CD4-positive, alpha-beta T cell treated with Interleukin-21 for 1 hour (primary cell): ENCODE measurements at places on chromosomes 16 and 17.
A peak's percentile ranks its signal among the peaks of the same experiment; 100 is the strongest.

DNA sequence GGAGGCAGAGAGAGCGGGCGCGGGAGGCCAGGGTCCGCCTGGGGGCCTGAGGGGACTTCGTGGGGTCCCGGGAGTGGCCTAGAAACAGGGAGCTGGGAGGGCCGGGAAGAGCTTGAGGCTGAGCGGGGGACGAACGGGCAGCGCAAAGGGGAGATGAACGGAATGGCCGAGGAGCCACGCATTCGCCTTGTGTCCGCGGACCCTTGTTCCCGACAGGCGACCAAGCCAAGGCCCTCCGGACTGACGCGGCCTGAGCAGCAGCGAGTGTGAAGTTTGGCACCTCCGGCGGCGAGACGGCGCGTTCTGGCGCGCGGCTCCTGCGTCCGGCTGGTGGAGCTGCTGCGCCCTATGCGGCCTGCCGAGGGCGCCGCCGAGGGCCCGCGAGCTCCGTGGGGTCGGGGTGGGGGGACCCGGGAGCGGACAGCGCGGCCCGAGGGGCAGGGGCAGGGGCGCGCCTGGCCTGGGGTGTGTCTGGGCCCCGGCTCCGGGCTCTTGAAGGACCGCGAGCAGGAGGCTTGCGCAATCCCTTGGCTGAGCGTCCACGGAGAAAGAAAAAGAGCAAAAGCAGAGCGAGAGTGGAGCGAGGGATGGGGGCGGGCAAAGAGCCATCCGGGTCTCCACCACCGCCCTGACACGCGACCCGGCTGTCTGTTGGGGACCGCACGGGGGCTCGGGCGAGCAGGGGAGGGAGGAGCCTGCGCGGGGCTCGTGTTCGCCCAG is 1.2 kb upstream of the CBX4 start:
- peak; percentile 32 for DNase-seq

DNA sequence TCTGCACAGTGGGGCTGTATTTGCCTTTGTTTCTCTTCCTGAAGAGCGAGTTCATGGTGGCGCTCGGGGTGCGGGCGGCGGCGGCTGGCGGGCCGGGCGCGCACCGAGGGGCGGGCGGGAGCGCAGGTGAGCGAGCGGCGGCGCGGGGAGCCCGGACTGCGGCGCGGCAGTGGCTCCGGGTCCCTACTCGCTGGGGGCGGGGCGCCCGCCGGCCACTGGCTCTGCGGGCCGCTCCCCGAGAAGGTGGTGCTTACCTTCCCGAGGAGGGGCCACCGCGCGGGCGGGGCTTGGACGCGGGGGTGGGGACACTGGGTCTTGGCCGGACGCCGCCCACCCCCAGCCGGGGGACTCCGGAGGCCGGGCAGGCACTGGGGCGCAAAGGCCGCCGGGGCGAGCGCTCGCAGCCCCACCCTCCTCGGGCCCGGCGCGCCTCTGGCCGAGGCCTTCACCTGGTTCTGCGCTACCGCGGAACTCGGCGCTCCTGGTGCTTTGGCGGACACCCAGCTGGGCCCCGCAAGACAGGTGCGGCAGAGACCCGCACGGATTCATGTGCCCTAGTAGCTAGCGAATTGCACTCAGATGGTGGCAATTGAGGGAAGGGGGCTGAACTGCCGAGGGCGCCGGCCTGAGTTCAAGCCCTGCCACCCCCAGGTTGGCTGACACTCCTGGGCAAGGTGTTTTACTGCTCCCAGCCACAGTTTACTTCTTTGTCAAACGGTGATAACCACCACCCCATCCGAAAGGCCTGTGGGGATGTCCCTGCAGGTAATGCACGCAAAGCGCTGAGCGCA is at the start of gene PPL:
Gene PPL, minus strand, starts transcription at position 158 of the 791 bp plus-strand sequence. Its CDS starts 103 bp downstream, at position 55.
- no peak for DNase-seq

GRCh38 chr16:70805787-70806186 is 4.8 kb upstream of the VAC14 start:
- DNase-seq: no peak

DNA sequence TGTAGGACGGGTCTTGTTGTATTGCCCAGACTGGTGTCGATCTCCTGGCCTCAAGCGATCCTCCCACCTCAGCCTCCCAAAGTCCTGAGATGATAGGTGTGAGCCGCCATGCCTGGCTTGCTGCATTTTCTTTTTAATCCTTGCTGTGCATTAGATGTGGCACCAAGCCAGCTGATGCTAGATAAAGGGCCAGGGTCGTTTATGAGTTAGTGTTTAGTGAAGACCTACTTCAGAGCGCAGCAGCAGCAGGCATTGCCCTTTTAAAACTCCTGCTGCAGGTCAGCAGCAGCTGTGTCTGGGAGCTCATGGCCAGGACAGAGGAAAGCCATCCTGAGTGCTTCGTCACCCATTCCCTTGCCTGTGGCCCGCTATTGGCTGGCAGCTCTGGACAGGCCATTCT is 237.3 kb downstream of the CCDC182 start:
- no peak for DNase-seq

GRCh38 chr16:65172356-65172755 is 50.5 kb upstream of the CDH11 start:
- DNase-seq: no peak

DNA sequence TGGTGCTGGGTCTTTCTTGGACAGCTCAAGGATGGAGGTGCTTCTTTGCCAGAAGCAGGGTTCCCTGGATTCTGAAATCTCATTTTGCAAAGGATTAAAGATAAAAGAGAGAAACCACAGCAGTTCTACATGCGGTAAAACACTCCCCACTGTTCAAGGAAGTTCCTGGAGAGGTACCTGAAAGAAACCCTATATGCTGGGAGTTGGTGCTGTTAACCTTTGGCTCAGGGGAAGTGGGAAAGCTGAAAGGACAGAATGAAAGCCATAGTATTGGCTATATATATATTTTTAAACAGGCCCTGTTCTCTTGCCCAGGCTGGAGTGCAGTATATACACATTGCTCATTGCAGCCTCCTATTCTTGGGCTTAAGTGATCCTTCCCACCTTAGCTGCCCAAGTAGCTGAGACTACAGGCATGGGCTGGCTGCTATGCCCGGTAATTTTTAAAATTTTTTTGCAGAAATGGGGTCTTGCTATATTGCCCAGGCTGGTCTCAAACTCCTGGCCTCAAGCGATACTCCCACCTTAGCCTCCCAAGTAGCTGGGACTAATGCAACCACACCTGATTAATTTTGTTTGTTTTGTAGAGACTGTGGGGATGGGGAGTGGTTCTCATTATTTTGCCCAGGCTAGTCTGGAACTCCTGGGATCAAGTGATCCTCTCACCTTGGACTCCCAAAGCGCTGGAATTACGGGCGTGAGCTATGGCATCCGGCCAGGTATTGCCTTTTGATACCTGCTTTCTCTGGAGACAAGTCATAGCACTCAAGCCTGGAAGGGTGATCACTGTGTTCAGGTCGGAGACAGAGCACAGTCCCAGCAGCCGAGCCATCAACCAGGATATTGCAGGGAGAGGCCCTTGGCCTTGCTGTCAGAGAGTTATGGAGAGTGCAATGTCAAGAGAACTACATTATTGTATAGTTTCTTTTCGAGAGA is 55.2 kb downstream of the MSI2 start:
- DNase-seq: no peak

DNA sequence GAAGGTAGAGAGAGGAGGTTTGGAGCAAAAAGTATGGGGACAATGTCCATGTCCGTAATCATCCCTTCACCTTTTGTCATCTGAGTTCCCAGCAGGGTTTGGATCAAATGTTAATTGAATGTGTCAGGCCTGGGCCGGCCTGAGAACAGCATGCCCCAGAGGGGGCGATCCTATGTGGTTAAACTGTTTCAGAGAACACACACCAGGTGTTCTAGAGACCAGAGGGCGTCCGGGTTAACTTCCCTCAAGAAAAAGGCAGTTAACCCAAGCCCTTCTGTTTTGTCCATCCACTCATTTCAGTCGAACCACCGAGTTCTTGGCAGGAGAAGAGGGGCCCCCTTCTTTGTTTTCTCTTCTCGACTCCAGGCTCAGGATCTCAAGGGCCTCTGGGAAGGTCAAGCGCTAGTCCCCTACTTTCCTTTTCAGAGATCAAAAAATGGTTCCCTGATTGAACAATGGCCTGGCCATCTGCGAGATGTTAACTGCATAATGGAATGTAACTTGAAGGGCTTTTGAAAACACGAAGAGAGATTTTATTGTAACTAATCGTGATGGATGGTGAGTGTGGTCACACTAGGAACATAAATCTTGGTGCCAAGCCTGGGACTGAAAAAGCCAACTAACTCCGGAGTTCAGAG is 142.5 kb downstream of the IRX3 start:
- no peak for DNase-seq

GRCh38 chr16:55876854-55877253 is 1.7 kb upstream of the CES5A start:
- DNase-seq: no peak

- no peak for DNase-seq
These were observed 17.6 kb downstream of the EPOP start for GRCh38 chr17:38656959-38657823.

- DNase-seq: no peak
These were observed 95.6 kb downstream of the PGS1 start for GRCh38 chr17:78473951-78474613.

DNA sequence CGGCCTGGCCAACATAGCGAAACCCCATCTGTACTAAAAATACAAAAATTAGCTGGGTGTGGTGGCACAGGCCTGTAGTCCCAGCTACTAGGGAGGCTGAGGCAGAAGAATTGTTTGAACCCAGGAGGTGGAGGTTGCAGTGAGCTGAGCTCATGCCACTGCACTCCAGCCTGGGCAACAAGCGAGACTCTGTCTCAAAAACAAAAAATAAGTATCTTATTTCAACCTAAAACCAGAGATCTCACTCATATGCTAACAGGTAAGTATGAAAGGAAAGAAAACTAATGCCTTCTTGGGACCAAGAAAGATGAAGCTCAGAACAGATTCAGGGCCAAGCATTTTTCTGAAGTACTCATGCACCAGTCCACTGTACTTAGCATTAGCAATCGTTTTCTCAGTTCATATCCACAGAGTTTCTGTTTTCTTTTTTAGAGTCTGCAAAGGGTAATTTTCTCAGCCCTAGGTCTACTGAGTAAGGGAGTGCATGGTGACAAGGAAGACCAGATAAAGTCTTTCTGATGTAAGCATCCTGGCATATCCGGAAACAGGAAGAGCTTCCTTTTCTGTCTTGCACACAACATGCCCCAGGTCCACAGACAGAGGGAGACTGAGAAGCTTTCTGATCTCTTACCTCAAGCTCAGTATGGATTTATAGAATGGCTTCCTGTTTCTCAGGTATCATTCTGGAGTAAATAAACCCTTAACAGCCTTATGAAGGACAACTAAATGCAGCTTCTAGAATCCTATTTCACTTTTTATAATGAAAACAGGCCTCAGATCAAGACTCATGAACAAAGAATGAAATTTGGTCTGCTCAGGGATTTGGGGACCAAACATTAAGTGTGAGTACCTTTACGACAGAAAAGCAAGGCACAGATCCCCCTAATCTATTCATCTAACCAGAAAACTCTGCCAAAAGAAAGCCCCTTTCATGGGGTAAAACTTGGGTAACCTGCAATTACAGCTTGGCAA is 38.7 kb upstream of the FOXJ1 start:
- DNase-seq: peak; percentile 72

DNA sequence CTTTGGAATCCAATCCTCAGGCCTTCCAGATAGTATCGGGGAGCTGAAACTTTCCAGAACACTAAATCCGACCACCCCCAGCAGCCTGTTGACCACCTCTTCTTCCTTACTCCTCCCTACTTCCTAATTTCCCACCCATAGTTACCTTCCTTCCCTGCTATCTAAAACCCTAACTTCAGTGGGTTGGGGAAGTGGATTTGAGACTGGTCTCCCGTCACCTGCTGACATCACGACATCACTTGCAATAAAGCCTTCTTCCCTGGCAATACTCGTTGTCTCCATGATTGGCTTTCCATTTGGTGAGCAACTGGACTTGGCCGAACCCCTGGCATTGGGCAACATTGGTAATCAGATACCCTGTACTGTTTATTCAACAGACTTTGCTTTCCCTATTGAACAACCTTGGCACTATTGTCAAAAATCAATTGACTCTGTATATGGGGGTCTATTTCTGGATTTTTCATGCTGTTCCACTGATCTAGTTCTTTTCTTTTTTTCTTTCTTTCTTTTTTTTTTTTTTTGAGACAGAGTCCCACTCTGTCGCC is 11.8 kb upstream of the FOXK2 start:
- DNase-seq: no peak

GRCh38 chr17:79997011-79997660 is 38.5 kb downstream of the TBC1D16 start:
- peak; percentile 94 for DNase-seq

- DNase-seq: no peak
These were observed 8.8 kb downstream of the MYO19 start for GRCh38 chr17:36525888-36526287.

- no peak for DNase-seq
These were observed 39.2 kb upstream of the GSE1 start for GRCh38 chr16:85573696-85574641.

DNA sequence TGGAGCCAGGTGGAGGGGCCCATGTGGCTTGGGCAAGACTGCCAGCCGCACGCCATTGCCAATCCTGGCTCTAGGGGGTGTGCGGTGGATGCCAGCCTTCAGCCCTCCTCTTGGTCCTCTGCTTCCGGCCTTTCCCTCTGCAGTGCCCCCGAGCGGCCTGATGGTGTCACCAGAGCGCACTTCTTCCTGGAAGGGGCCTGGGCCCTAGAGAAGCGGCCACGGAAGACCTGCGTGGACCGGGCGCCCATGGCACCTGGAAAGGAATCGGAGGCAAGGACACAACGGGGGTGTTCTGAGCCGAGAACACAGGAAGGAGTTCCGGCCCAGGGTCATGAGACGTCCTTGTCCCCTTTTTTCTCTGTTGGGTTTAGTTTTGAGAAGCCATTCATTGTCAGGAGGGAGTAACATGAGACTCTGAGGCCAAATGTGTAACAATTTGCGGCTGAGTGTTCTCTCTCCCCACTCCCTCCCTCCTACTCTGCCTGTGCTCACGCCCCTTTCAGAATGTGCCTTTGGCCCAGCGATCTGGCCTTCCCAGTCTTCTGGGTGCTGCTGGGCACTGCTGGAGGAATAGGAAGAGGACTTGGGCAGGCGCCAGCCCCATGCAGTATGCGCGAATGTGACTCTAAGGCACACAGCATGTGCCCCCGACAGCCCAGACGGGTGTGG is 92.8 kb downstream of the IRX3 start:
- no peak for DNase-seq

GRCh38 chr16:84782846-84783245 is 36.9 kb upstream of the CRISPLD2 start:
- no peak for DNase-seq

- DNase-seq: no peak
These were observed 24.4 kb upstream of the SEC14L1 start for GRCh38 chr17:77116371-77116860.

GRCh38 chr17:40331743-40332641 is 23.0 kb downstream of the RARA start:
- no peak for DNase-seq
